ENCODE measurements at places on chromosomes 2 and 18.

- no peak for DNase-seq
Measured at GRCh38 chr2:8633735-8634313, 48.0 kb upstream of the ID2 start.

GRCh38 chr2:74007121-74007520, 22.4 kb downstream of the TET3 start:
- DNase-seq: no peak

DNA sequence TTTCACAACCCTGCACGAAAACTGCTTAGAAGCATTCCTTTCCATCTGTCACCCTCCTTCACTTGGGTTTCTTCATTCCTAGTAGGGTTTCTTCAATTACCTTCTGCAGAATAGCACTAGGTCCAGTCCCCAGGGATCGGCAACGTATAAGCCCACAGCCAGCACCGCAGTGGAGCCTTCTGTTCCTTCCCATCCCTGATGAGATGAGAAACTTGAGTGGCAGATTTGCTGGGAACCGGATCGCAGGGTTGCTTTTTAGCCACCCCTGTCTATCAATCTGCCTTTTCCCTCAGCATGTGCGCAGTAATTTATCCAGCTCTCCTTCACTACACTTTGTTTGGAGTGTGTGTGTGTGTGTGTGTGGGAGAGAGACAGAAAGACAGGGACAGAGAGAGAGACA, 94.2 kb downstream of the CD8B2 start:
- no peak for DNase-seq

- DNase-seq: no peak
Measured at GRCh38 chr18:21314724-21315123, 72.7 kb downstream of the GREB1L start.

DNA sequence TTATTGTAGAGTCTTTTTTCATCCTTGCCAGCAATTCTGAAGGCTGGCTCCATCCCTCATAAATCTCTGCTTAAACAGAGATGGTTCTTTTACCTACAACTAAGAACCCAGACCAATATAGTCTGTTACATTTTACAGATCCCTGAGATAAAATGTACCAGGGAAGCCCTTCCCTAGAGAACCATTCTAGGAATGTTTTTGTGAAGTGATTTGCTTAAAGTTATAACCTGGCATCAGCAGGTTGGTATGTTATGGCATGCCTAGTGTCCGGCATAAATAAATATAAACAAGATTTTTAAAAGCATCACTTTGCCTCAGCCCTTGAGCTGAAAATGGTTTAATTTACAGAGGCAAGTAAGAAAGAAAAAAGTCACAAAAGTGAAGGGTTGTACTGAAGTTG, 18.5 kb upstream of the NPAS2 start:
- DNase-seq: no peak

GRCh38 chr2:197954328-197954727, 149.9 kb downstream of the PLCL1 start:
- DNase-seq: no peak

- no peak for DNase-seq
Measured at GRCh38 chr2:98374958-98375570, 28.8 kb downstream of the CNGA3 start.

DNA sequence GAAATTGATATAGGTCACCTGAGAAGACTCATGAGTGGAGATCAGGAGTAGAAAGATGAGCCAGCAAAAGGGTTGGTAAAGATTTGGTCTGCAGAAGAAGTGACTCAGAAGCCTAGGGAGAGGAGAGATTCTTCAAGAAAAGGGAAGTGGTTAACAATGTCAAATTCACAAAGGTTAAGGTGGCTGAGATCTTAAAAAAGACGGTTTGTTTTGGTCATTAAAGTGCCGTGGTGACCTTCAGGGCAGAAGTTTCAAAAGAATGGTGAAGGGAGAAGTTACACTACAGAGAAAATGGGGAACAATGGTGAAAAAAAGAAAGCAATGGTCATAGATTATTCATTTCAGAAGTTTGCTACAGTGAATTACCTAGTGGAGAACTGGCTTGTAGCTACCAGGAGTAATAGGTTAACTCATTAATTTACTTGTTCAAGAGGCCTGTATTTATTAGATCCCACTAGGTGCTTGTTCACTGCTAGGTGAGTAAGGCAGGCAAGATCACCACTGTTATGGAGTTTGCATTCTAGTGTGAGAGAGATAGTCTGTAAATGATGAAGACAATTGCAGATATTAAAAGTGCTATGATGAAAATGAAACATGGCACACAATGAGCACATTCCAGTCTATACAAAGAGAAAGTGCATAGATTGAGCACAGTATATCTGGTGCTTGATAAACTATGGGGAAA, 43.0 kb downstream of the FBXO48 start:
- no peak for DNase-seq

DNA sequence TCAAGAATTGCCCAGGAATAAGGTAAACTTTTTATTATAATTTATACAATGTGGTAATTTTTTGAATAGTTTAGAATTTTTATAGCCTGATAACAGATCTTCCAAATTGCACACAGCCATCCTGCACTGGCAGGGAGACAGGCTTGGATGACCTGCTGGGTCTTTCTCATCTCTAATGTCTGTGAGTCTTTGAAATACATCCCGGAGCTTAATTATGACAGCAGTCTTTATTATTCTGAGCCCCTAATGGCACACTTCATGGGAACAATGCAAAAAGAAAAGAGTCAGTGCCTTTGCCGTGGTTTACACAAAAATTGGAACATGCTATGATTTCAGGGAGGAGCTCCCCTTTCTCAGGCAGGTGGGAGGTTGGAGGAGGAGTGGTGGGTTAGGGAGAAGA, 71.0 kb downstream of the TMEM182 start:
- no peak for DNase-seq

DNA sequence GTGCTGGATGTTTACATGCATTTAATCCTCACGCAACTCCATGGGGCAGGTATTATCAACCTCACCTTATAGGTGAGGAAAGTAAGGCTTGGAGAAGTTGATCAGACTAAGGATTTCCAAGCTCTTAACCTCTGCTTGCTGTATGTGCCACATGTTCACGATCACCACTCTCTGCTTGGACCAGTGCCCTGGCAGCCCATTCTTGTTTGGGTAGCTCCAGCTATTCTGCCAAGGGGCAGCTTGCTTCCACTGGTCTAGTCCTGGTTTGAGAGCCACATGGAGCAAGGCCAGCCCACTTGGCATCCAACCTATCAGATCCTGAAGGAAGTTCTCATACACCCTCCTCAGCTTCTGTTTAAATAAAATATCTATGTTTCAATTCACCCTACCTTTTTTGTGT, 14.3 kb downstream of the PLB1 start:
- no peak for DNase-seq

DNA sequence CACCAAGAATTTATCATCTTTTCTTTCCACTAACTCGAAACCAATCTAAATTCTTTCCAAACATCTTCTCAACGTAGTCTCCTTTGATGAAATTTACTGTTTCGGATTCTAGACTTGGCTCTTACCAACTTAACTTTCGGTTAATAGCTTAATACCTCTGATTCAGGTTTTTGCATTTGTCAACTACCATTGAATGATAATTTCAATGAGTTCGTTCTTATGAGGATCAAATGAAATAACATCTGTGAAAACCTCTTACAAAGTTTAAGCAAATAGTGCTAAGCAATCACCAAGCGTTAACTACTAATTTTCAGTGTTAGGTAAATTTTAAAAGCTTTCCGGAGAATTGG, 593 bp upstream of the NRBP1 start:
- DNase-seq: no peak

DNA sequence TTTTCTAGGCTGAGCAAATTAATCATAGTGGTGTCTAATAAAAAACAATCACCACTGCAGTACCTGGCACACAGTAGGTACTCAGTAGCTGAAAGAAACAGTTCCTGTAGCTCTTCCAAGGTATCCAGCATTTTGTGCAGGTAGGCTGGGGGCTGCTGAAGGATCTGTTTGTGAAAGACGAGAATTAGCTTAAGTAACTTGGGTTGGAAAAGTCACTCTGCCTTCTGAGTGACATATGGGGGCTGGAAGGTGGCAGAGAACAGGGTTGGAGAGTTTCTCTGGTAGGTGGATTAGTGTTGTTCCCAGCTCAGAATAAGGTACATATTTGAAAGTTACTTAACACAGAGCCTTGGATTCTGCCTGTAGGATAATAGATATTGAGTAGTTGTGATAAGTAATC, 72.8 kb downstream of the FMNL2 start:
- no peak for DNase-seq

DNA sequence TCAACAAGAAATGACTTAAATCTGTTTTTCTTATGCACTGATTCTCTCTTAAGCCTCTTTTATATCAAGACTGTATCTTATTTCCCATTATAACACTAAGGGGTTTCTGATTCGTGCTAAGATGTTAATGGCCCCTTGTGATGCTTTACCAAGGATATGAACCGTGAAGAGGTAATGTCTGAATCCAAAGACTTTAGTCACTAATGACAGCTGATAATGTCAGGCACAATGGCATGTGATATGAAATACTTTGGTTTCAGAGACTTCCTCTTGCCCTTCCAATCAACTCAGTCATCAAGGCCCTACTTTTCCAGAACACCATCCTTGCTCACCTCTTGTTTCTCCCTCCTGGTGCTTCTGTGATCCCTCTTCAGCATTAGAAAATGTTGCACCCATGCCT, 262.8 kb downstream of the KCNE4 start:
- DNase-seq: no peak

DNA sequence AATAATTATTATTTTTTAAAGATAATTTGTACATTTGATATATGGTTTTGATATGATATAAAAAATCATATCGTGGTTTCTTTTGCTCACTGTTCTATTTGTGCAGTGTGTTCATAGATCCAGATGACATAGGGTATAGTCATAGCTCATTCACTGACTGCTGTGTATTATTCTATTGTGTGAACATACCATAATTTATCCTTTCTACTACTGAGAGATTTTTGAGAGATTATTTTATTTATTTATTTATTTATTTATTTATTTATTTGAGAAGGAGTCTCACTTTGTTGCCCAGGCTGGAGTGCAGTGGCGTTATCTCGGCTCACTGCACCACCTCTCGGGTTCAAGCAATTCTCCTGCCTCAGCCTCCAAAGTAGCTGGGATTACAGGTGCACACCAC, 39.0 kb downstream of the FER1L5 start:
- DNase-seq: no peak

DNA sequence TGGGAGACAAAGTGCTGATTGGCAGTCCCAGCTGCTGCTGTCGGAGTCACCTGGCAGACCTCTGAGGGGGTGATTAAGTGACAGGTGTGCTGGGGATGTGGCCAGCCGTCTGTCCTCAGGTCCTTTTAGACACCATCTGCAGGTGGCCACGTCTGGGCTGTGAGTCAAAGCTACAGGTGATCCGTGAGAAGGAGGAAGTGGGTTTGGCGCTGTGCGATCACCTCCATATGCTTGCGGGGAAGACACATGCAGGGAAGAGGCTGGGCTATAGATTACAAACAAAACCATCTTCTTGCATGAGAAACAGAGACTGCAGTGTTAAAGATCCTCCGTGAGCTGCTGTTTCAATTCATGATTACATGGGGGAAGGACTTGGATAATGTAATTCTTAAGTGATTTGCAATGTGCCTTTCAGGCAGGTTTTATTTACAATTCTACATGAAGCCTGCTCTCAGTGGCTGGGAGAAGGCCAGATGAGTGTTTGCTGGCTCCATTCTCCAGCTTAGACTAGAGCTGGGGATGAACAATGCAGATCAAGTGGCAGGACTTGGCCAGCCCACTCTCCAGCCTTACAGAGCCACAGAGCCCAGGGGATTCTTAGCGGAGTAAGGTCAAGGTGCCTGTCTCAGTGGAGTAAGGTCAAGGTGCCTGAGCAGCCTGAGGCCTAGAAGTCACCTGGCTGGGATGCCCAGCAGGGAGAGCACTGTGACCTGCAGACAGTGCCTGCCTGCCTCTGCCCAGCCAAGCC, 87.8 kb downstream of the LYPD1 start:
- no peak for DNase-seq

DNA sequence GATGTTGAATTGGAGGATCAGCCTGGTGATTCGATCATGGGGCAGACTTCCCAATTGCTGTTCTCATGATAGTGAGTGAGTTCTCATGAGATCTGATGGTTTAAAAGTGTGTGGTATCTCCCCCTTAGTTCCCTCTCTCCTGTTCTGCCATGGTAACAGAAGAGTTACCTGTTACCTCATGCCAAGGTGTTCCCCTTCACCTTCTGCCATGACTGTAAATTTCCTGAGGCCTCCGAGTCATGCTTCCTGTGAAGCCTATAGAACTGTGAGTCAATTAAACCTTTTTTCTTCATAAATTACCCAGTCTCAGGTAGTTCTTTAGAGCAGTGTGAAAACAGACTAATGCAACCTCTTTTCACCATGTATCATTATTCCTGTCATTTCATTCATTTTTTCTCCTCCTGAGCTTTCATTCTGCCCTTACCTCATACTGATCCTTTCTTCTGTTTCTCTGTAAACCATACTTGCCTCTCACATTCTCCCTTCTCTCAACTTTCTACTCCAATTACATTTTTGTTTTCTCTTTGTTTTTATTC, 22.0 kb downstream of the STARD6 start:
- DNase-seq: no peak

- no peak for DNase-seq
Measured at GRCh38 chr2:153495725-153496124, 17.2 kb upstream of the RPRM start.

DNA sequence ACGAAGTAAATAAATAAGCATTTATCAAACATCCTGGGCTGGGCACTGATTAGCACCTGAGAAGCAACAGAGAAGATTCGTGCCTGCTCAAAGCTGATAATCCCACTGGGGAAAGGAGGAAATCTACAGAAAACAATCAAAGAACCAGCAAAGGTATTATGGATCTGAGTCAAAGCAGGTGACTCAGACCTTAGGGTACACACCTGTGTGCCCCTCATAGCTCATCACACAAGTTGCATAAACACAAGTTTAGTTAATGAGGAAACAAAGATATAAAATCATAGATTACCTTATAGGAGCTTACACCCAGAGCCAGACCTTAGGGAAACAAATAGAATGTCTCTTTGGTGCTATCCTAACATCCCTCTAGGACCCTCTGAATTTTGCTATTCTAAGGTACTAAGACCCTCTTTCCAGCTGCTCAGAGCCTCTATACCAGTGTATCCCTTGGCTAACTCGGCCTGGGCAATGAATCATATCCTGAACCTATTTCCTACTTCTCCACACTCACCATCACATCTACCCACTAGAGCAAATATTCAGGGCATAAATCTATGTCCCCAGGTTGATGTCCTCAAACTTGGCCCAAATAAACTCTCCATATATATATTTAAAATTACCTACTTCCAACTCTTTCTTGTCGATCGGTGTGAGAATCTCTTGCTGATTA, 19.3 kb upstream of the CTIF start:
- DNase-seq: no peak

DNA sequence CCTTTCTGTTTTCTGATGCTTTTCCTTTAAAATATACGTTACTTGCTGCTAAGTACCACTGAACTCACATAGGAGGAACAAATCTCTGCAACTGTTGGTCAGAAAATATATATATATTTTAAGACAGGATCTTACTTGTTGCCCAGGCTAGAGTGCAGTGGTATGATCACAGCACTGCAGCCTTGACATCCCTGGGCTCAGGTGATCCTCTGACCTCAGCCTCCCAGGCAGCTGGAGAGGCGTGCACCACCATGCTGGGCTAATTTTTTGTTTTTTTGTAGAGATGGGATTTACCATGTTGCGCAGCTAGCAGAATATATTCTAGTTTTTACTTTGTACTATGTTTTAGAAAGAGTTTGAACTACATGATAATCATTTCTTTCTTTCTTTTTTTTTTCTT, 51.5 kb downstream of the EHBP1 start:
- no peak for DNase-seq

All from activated CD8-positive, alpha-beta memory T cell treated with anti-CD3 and anti-CD28 coated beads, Interleukin-2, amount 50 U/mL, for 4 hours (primary cell).